Osteoblast (primary cell): ENCODE measurements at places on chromosomes 11 and 22. TPM values are rescaled to one million over a fixed set of nuclear protein-coding genes. Genes with fewer than 3 reads are reported as not detected.
A peak's percentile ranks its signal among the peaks of the same experiment; 100 is the strongest.

SCT gene
- not detected in 2 replicates for total RNA-seq

MRE11 gene
- total RNA-seq = 10.1 and 15.0 TPM in 2 replicates

FOSL1 gene
- 13.0 and 13.8 TPM in 2 replicates for total RNA-seq

DNA sequence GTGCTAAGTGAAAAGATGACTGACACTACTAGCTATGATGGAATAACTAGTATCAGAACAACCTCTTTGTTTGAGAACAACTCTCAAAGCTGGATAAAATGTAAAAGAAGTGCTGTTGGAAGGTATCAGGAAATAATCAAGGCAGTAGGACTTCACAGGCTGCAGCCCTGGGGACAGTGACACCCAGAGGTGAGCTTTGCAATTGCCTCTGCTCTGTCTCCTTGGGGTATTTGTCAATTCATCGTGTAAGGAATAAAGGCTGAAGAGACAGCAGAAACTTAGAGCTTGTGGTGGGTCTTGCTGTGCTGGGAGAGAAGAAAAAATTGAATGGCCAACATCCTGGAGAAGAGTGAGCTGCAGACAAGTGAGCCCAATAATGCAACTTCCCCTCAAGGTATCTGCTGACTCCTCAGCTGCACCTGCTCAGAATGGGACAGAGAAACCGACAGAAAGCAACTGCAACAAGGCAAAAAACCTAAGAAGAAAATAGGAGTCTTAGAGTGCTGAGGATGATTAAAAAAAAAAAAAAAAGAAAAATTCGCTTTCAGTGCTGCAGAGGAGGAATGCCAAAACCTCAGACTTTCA is 141.1 kb downstream of the RCN1 start:
- H3K36me3 ChIP-seq = no peaks in the 10 kb centered on the region
- DNase-seq = peak; percentile 88
- no peaks in the 10 kb centered on the region for H3K4me1 ChIP-seq
- no peak overlapping the region for H3K4me3 ChIP-seq
- peaks cover 14% of the 10 kb centered on the region for H3K27me3 ChIP-seq

GRCh38 chr22:48263431-48263765 is 1500.9 kb downstream of the TBC1D22A start:
- H3K4me3 ChIP-seq = no peak overlapping the region
- H3K36me3 ChIP-seq = no peaks in the 10 kb centered on the region
- no peaks in the 10 kb centered on the region for H3K27me3 ChIP-seq
- no peaks in the 10 kb centered on the region for H3K4me1 ChIP-seq
- H3K27ac ChIP-seq = no peak overlapping the region

- no peak for DNase-seq
- peaks cover 62% of the 10 kb centered on the region for H3K36me3 ChIP-seq
- H3K27me3 ChIP-seq = no peaks in the 10 kb centered on the region
- H3K4me1 ChIP-seq = peaks cover 22% of the 10 kb centered on the region
Measured at GRCh38 chr11:117228091-117228490, 3.8 kb downstream of the PCSK7 start.
